ENCODE measurements at places on chromosomes 13 and 19. TPM values are rescaled to one million over a fixed set of nuclear protein-coding genes. Genes with fewer than 3 reads are reported as not detected.
A peak's percentile ranks its signal among the peaks of the same experiment; 100 is the strongest.

Gene GDF15
- total RNA-seq = 210 TPM

Gene ZSWIM4
- 6.7 TPM for total RNA-seq

Gene CAPS
- total RNA-seq = 7.3 TPM

Gene LATS2
- 11.0 TPM for total RNA-seq

Gene ZNF808
- 17.7 TPM for total RNA-seq

Gene APOC4
- total RNA-seq = not detected

Gene ADAMTS10
- total RNA-seq = 13.1 TPM

Gene DNAAF3
- 0.17 TPM for total RNA-seq

Gene CLDN10
- not detected for total RNA-seq

Gene ACP5
- 1.2 TPM for total RNA-seq

- H3K36me3 ChIP-seq = no peaks in the 10 kb centered on the region
- no peaks in the 10 kb centered on the region for H3K27me3 ChIP-seq
- H3K4me1 ChIP-seq = no peaks in the 10 kb centered on the region
Measured at GRCh38 chr13:51601601-51602565, 17.6 kb downstream of the WDFY2 start.

- DNase-seq = no peak
- H3K27ac ChIP-seq = no peak overlapping the region
- H3K4me3 ChIP-seq = no peak overlapping the region
- H3K36me3 ChIP-seq = no peaks in the 10 kb centered on the region
- H3K27me3 ChIP-seq = no peaks in the 10 kb centered on the region
Measured at GRCh38 chr19:11256189-11256588, 6.1 kb downstream of the DOCK6 start.

GRCh38 chr19:3697094-3697493, 3.2 kb downstream of the PIP5K1C start:
- H3K4me3 ChIP-seq = no peak overlapping the region
- H3K36me3 ChIP-seq = peaks cover 4% of the 10 kb centered on the region
- peaks cover 3% of the 10 kb centered on the region for H3K4me1 ChIP-seq
- H3K27ac ChIP-seq = no peak overlapping the region

GRCh38 chr13:66536746-66537145, 693.4 kb downstream of the PCDH9 start:
- no peaks in the 10 kb centered on the region for H3K4me1 ChIP-seq
- H3K36me3 ChIP-seq = no peaks in the 10 kb centered on the region
- no peaks in the 10 kb centered on the region for H3K27me3 ChIP-seq
- no peak overlapping the region for H3K27ac ChIP-seq
- DNase-seq = no peak

DNA sequence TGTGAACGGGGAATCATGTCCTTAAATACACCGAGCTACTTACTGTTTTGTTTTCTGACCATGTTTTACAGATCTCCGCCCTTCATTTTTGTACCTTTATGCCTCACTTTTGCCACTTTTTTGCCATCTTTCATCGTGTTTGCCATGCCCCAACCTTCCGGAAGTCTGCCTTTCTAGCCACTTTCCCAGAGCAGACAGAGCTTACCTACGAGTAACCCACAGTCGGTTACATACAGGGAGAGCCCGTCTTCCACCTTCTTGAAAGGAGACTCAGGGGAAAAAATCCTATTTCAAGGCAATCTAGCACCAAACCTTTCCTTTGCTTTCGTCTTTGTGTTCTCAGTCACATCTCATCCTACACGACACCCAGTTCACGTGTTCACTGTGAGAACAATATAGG, 26.1 kb downstream of the RFPL4AL1 start:
- H3K4me3 ChIP-seq = no peak overlapping the region
- no peaks in the 10 kb centered on the region for H3K4me1 ChIP-seq
- no peaks in the 10 kb centered on the region for H3K36me3 ChIP-seq
- DNase-seq = no peak
- H3K27me3 ChIP-seq = no peaks in the 10 kb centered on the region
- H3K27ac ChIP-seq = no peak overlapping the region

DNA sequence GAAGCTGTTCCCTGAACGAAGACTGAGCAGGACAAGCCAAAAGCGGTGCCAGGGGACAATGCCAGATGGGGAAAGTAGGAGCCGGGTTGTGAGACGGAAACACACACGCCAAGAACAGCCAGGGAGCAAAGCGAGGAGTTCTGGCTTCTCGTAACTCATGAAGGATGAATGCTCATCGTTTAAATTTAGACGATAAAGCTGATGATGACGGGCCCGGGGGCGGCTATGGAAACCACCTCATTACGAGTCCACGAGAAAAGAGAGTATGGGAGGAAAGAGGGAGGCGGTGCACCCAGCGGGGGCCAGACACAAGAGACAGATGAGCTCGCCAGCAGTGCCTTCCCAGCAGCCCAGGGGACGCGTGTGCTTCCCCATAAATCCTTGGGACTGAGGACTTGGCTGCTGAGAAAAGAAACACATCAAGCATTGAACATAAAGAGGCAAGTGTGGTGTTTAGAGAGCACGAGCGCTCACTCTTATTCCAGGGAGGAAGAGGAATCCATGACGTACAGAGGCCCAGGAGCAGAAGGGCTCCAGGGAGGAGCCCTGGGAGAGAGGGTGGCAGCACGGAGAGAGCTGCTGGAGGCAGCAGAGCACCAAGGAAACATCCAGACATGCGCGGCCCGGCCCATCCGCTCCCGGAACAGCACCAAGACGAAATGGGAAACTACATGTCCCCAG, 70.7 kb downstream of the EPS15L1 start:
- H3K4me1 ChIP-seq = no peaks in the 10 kb centered on the region
- DNase-seq = no peak
- H3K36me3 ChIP-seq = peaks cover 28% of the 10 kb centered on the region
- H3K27me3 ChIP-seq = no peaks in the 10 kb centered on the region

DNA sequence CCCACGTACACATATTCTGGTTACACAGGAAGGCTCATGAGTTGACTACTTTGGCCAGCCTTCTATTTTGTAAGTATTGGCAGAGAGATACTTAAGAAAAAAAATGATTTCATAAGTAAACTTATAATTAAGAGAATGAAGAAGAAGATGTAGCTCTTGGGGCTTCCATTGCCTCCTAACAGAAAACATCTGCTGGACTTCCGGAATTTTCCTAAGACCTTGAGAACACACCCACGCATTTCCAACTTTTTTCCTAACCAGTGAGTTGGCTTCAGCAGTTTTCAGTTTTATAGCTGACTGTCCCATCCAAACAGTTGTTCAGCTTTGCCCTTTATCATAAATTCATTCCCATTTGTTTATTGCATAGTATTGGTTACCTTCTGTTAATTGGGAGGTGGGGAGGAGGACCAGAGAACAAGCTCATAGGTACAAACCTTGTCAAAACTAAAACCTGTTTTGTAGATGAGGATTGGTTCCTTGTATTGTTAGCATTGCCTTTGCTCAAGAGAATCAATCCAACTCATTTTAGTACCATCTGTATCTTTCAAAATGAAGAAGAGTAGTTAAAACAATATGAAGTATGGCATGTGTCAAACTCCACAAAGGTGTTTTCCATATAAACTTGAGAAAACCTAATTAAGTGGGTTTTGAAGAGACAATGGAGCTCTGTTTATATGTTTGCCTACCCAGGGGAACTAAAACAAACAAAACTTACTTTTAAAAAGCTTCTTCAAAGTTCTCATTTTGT, 93.9 kb downstream of the COL4A2 start:
- H3K36me3 ChIP-seq = no peaks in the 10 kb centered on the region
- peak overlapping the region; percentile 49 for H3K27ac ChIP-seq
- H3K4me3 ChIP-seq = no peak overlapping the region

DNA sequence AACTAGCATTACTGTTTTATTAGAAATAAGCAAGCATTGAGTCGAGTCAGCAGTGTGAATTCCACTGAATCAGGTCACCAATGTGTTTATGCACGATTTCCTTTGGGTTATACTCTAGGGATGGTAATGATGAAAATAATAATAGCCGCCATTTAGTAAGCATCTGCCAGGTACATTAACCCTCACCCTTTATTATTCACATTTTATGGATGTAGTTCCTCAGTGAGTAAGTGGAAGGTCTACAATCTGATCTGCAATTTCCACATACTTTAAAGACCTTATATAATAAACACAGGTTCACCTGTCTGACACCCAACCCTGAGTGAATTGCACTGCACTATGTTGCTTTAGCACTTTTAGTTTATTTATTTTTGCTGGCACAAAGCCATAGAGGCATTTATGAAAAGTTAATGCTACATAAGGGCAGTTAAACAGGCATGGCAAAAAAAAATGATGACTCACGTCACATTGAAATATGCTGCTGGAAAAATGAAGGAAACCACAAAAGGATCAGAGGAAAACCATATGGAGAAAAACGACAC, 122.4 kb downstream of the TRPC4 start:
- DNase-seq = peak; percentile 87
- H3K4me1 ChIP-seq = no peaks in the 10 kb centered on the region
- H3K36me3 ChIP-seq = no peaks in the 10 kb centered on the region
- no peak overlapping the region for H3K4me3 ChIP-seq

- H3K36me3 ChIP-seq = no peaks in the 10 kb centered on the region
- H3K4me3 ChIP-seq = no peak overlapping the region
- H3K27ac ChIP-seq = no peak overlapping the region
- H3K4me1 ChIP-seq = no peaks in the 10 kb centered on the region
Measured at GRCh38 chr13:30504081-30504480, 38.3 kb upstream of the HMGB1 start.

DNA sequence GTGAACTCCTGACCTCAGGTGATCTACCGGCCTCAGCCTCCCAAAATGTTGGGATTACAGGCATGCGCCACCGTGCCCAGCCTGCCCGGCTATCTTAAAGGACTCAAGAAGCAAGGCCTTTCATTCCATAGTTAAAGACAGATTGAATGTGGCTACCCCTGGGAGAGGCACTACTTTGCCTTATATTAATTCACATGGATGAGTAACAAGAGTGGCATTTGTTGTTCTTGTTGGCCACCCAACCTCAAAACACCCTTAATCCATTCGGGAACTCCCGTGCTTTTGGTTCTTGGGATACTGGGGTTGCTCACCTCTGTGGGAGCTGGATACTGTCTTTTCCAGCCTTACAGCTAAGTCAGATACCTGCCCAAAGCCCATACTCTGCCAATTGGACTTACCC, 34.4 kb upstream of the ABCC4 start:
- H3K27ac ChIP-seq = no peak overlapping the region
- no peaks in the 10 kb centered on the region for H3K36me3 ChIP-seq
- peak; percentile 31 for DNase-seq
- H3K4me3 ChIP-seq = no peak overlapping the region

DNA sequence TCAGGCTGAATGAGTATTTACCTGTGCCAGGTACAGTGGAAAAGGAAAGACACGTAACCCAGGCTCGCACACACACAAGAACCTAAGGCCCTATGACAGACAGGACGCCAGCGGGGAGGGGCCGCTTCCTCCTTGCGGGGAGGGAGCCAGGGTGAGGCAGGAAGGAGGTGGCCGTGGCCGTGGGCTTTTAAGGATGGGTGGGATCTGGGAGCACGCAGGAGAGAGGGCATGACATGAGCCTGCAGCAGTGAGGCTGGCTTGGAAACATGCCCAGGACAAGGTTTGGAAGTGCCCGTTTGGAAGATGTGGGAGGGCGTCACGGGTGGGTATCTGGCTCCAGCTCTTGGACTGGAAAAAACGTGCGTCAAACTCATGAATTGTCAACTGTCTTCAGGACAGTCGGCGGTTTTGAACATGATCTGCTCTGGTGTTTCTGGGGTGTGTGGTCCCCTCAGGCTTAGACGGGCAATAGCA, 20.1 kb downstream of the SH3GL1 start:
- peaks cover 21% of the 10 kb centered on the region for H3K4me1 ChIP-seq
- no peak overlapping the region for H3K4me3 ChIP-seq
- DNase-seq = no peak
- H3K27ac ChIP-seq = no peak overlapping the region
- H3K27me3 ChIP-seq = no peaks in the 10 kb centered on the region

DNA sequence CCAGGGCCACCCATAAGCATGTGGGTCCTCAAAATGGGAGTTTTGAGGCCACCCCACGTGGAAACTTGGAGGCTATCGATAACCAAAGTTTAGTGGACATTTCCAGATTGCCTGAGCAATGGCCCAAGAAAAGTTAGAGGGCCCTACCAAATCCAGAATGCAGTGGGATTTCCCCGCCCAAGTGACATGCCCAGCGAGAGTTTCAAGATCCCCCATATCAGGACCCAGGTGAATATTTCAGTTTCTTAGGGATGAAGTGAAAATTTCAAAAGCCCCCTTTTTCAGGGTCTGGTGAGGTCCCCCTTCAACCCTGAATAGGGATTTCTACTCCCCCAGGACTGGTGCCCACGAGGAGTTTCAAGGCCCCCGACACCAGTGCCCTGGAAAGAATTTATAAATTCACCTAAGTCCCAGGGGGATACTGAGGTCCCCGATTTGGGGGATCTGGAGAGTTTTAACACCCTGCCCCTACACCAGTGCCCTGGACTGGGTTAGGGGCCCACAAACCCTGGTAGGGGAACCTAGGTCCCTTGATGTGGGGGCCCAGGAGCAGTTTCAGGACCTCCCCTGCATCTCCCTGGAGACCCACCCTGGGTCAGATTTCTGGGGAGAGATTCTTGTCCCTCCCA, 695 bp downstream of the BST2 start:
- no peaks in the 10 kb centered on the region for H3K27me3 ChIP-seq
- H3K36me3 ChIP-seq = no peaks in the 10 kb centered on the region
- no peaks in the 10 kb centered on the region for H3K4me1 ChIP-seq
- H3K4me3 ChIP-seq = no peak overlapping the region
- DNase-seq = no peak

- H3K36me3 ChIP-seq = no peaks in the 10 kb centered on the region
- H3K27ac ChIP-seq = no peak overlapping the region
- DNase-seq = no peak
Measured at GRCh38 chr19:57227502-57227901, 3.3 kb upstream of the AURKC start.

- DNase-seq = peak; percentile 60
- H3K27ac ChIP-seq = no peak overlapping the region
- H3K4me3 ChIP-seq = no peak overlapping the region
Measured at GRCh38 chr13:78241278-78241919, 322.8 kb upstream of the EDNRB start.

- H3K4me1 ChIP-seq = no peaks in the 10 kb centered on the region
- no peaks in the 10 kb centered on the region for H3K27me3 ChIP-seq
- peaks cover 55% of the 10 kb centered on the region for H3K36me3 ChIP-seq
- no peak overlapping the region for H3K4me3 ChIP-seq
Measured at GRCh38 chr13:114019367-114019766, 45.5 kb upstream of the C13orf46 start.

- DNase-seq = peak; percentile 67
- peaks cover 7% of the 10 kb centered on the region for H3K4me1 ChIP-seq
- H3K27ac ChIP-seq = no peak overlapping the region
- H3K36me3 ChIP-seq = no peaks in the 10 kb centered on the region
Measured at GRCh38 chr19:44951179-44952159, 3.7 kb upstream of the CLPTM1 start.

All from fibroblast of lung (primary cell).